ENCODE measurements at places on chromosomes 12 and 14.

DNA sequence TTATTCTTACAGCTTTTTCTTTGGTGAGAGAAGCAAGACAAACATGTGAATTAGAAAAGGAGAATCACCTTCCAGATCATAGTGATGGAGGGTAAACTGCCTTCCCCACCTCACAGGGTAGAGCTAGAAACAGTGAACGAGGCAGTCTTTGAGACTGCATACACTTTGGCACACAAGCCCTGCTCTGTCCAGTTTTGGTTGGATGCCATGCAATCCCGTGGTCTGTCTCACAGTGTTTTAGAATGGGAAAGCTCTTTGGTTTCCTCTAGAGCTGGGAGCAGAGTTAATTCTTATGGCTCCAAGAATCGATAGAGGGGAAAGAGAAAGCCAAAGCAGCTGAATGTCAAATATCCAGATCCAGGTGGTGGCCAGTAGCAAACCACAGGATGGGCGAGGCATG, 21.9 kb downstream of the TDP1 start:
- DNase-seq, result no peak

DNA sequence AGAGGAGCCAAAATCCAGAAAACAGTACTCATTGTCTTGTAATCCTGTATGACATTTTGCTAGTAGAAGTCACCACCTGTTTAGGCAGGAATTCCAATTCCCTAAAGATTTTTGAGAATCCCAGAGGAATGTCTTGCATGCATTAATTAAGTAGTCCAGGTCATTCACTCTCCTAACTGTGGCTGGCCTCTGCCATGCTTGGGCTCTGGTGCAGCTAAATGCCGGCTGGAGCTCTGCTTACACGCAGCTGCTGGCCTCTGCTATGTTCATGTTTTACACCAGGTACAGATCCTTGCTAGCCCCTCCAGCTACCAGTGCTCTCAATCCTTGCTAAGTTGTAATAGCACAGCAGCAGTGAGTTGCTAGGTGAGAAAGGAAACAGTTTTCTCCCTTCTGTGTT, 16.3 kb upstream of the HIF1A start:
- no peak for DNase-seq

- DNase-seq, result no peak
Observed at GRCh38 chr12:115118177-115118724, 434.3 kb upstream of the TBX3 start.

GRCh38 chr14:57870686-57871457, 5.0 kb upstream of the SLC35F4 start:
- DNase-seq, result no peak

- DNase-seq, result no peak
Observed at GRCh38 chr14:51488569-51489220, 163.0 kb upstream of the FRMD6 start.

- DNase-seq, result no peak
Observed at GRCh38 chr12:82862069-82862841, 175.5 kb downstream of the TMTC2 start.

DNA sequence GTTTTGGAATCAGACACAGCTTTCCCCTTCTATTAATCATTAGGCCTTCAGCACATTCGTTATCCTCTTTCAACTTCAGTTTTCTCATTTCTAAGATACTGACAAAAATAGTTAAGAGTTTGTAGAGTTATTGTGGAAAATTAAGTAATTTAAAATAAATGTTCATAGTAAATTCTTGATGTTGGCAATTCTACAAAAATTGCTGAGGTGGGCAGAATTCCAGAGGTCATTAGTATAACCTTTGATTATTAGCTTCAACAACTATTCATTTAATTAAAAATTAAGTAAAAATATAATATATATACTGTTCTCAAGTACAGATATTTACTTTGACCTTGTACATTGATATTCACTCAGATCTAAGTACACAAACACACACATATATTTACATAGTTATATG, 58.5 kb downstream of the DIO2 start:
- no peak for DNase-seq

DNA sequence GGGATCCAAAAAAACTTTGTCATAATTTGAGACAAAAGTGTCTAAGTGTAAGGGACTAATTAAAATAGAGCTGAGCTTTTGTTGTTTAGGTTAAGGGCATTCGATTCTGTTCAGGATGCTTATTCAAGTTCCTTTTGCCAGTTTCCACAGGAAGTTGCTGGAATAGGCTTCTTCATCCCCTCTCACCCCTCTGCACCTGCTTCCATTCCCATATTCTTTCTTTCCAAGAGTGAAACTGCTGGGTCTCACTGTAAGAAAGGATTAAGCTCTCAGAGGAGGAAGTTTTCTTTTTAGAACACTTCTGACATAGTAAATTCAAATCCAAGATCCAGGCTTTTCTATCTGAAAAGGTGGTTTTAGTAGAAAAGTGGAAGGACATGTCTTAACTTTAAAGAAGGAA, 61.4 kb downstream of the POLR3B start:
- no peak for DNase-seq

- DNase-seq, result peak; percentile 64
Observed at GRCh38 chr12:49232940-49233841, 31.7 kb upstream of the TUBA1C start.

DNA sequence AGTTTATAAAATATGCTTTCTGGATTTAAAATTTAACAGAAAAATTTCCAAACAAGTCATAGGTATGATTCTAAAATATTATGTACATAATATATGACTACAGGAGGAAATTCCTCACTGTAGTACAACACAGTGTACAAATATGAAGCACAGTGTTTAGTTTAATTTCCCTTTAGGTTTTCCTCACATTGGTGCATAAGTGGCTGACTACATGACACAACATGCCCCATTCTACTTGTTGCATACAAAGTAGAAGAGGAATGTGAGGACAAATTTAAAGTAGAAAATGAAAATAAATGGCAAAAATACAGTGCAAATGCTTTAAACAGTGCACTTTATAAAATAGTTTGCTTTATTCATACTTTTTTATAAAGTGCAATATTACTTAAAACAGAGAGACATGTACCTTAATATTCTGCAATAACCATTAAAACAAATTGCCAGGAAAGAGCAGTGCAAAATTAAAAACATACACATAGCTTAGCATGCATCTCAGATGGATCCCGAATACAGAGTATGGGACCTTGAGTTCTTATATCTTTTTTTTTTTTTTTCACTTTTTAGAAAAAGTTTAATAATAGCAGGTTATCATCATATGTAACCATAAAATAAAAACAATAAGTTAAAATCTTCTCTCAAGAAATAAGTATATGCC, 54.8 kb upstream of the TTC7B start:
- no peak for DNase-seq

- no peak for DNase-seq
Observed at GRCh38 chr14:46985529-46986380, 334.2 kb upstream of the RPL10L start.

GRCh38 chr12:109730306-109731145, 16.9 kb downstream of the FAM222A start:
- DNase-seq, result no peak

GRCh38 chr14:76293221-76293620, 82.7 kb upstream of the ESRRB start:
- no peak for DNase-seq

GRCh38 chr12:107967170-107967569, 161.9 kb upstream of the WSCD2 start:
- no peak for DNase-seq

DNA sequence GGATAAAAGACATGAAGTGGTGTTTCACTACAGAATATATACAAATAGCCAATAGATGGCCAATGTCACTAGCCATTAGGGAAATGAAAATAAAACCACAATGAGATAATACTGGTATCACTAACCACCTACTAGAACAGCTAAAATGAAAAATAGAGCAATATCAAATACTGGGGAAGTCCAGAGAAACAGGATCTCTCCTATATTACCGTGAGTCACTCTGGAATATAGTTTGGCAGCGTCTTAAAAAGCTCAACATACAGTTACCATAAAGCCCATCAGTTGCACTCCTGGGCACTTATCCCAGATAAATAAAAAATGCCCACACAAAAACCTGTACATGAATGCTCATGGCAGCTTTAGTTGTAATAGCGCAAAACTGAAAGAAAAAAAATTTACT, 101.7 kb downstream of the TMTC1 start:
- DNase-seq, result no peak

DNA sequence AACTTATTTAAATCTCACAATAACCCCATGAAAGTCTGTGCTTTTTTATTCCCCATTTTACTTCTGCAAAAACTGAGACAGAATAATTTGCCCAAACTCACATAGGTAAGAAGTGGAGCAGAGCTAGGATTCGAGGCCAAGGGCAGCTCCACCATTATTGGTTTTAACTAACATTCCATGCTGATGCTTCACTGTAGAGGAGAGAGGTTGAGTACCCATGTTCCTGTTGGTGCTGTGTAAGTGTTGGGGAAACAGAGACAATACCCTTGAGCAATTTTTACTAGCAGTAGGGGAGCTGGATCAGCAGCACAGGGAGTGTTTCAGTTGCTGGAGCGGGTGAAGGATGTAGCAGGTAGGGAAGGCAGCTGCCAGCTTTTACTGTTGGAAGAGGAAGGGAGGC, 21.1 kb downstream of the RASSF8 start:
- no peak for DNase-seq

- DNase-seq, result no peak
Observed at GRCh38 chr12:13128291-13128965, 25.0 kb upstream of the GSG1 start.

- DNase-seq, result no peak
Observed at GRCh38 chr12:96687719-96688118, 198.3 kb downstream of the CFAP54 start.

DNA sequence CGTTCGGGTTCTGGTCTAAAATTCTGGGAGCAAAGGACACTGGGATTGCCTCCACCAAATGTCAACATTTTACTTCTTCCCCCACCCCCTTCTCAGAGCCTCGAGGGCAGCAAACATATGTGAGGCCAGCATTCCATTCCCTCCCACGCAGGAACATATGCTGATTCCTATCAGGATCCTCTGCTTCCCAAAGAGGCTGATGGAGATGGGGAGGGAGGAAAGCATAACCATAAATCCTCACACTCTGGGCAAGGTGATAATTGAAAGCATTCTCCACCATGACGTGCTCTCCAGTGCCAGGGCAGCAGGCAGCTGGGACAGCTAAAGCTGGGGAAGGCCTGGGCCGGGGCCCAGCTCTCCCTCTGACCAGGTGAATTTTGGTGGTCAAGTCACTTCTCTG, 395.0 kb downstream of the ZFP36L1 start:
- DNase-seq, result no peak

GRCh38 chr12:124764451-124764850, 99.2 kb downstream of the SCARB1 start:
- peak; percentile 37 for DNase-seq

GRCh38 chr14:102778338-102779083, 1.3 kb downstream of the TRAF3 start:
- no peak for DNase-seq

GRCh38 chr14:102351023-102351422, 11.7 kb downstream of the CINP start:
- DNase-seq, result no peak

- no peak for DNase-seq
Observed at GRCh38 chr14:42335918-42336317, 729.2 kb downstream of the LRFN5 start.

- DNase-seq, result no peak
Observed at GRCh38 chr12:123152833-123153232, 1.9 kb upstream of the PITPNM2 start.

DNA sequence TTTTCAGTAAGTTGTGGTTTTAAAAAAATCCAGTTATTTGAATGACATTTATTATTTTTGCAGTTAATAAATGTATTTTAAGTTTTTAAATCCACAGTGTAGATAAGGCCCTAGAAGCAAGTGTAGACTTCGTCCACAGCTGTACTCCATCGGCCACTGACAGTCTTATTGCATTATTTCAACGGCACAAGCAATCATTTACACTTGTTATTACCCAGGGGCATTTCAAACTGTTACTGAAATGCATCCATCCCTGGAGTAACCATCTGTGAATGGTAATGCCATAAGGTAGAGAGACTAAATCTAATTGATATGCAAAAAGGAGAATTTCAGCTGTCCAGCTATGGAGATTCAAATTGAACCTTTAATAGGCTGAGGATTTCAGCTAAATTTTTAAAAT, 48.4 kb downstream of the BICD1 start:
- no peak for DNase-seq

- no peak for DNase-seq
Observed at GRCh38 chr12:22477166-22477893, 67.0 kb downstream of the C2CD5 start.

- no peak for DNase-seq
Observed at GRCh38 chr12:4530982-4531586, 7.6 kb upstream of the RAD51AP1 start.

- DNase-seq, result no peak
Observed at GRCh38 chr12:112131686-112132085, 6.3 kb downstream of the TRAFD1 start.

DNA sequence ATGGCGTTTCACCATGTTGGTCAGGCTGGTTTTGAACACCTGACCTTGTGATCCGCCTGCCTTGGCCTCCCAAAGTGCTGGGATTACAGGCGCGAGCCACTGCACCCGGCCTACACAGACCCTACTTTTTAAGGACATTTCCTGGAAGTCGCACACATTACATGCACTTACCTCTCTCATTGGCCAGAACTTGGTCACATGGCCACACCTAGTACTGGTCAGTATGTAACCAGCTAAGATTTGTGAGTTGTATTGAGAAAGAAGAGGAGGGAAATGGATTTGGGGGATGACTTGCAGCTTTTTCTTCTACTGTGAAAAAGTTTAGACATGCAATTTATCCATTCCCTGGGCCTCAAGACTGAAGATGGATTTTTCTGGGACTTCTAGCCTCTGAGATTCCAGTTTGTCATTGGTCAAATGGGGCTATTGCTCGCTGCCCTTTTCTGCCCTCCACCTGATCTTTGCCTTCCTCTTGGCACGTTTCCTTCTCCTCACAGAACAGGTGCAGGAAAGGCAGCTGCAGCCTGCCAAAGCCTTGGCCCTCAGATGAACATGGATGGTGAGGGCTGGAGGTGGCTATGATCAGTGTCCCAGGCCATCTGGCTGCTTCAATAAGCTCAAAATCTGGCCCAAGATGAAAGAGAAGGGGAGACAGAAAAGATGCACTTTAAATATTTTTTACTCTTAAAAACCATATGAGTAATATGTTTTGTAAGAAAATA, 7.1 kb upstream of the ZDHHC22 start:
- DNase-seq, result no peak
